Bronchus fibroblast of lung (primary cell): ENCODE measurements at places on chromosomes 16 and 17. TPM values are rescaled to one million over a fixed set of nuclear protein-coding genes. Genes with fewer than 3 reads are reported as not detected.

Gene PLA2G10
- total RNA-seq = not detected in 2 replicates

Gene AOC2
- total RNA-seq = 0.34 and 0.74 TPM in 2 replicates

Gene SLC47A2
- not detected in 2 replicates for total RNA-seq

Gene TRPV3
- under 0.01 and 0.30 TPM in 2 replicates for total RNA-seq

Gene TUBB3
- 733 and 767 TPM in 2 replicates for total RNA-seq

Gene EXOC3L1
- not detected in 2 replicates for total RNA-seq

Gene PHB1
- total RNA-seq = 194 and 197 TPM in 2 replicates

Gene OSBPL7
- 4.2 and 4.7 TPM in 2 replicates for total RNA-seq

Gene CSH2
- total RNA-seq = not detected in 2 replicates

Gene KRT17
- 0.89 and 3.7 TPM in 2 replicates for total RNA-seq

Gene TK2
- 14.9 and 17.5 TPM in 2 replicates for total RNA-seq

Gene TBC1D3E
- not detected in 2 replicates for total RNA-seq

Gene APOBR
- not detected in 2 replicates for total RNA-seq

Gene ALDOC
- total RNA-seq = 62.4 and 80.3 TPM in 2 replicates

Gene HSPB9
- not detected in 2 replicates for total RNA-seq

Gene SLC35G6
- not detected in 2 replicates for total RNA-seq

Gene C17orf78
- not detected in 2 replicates for total RNA-seq

Gene TEX19
- not detected in 2 replicates for total RNA-seq

Gene HSBP1
- total RNA-seq = 16.5 and 17.1 TPM in 2 replicates

Gene CCP110
- total RNA-seq = 5.6 and 5.9 TPM in 2 replicates

Gene LITAFD
- total RNA-seq = not detected in 2 replicates

Gene RPGRIP1L
- total RNA-seq = 7.4 and 8.9 TPM in 2 replicates

Gene PRSS53
- total RNA-seq = 2.1 and 2.5 TPM in 2 replicates

Gene DUS1L
- total RNA-seq = 58.7 and 59.5 TPM in 2 replicates

Gene TEX14
- total RNA-seq = not detected in 2 replicates

Gene KRT28
- not detected in 2 replicates for total RNA-seq

Gene CCL17
- not detected in 2 replicates for total RNA-seq

Gene NUDT16L1
- total RNA-seq = 22.9 and 23.8 TPM in 2 replicates

Gene CETP
- total RNA-seq = not detected in 2 replicates

Gene HBA1
- not detected in 2 replicates for total RNA-seq

Gene TEKT3
- not detected in 2 replicates for total RNA-seq

Gene ADGRG1
- total RNA-seq = 1.8 TPM in 2 replicates

Gene KIF18B
- 25.2 and 25.4 TPM in 2 replicates for total RNA-seq

Gene SLC25A10
- total RNA-seq = 32.7 and 38.0 TPM in 2 replicates

Gene KRT25
- total RNA-seq = not detected in 2 replicates

Gene TAT
- not detected in 2 replicates for total RNA-seq

Gene ALOX15B
- under 0.01 TPM in 1 of 2 replicates, not detected in the other for total RNA-seq

Gene EPX
- total RNA-seq = not detected in 2 replicates

Gene TP53TG3D
- not detected in 2 replicates for total RNA-seq

Gene PRM1
- total RNA-seq = not detected in 2 replicates

Gene TMEM100
- 2.7 and 3.4 TPM in 2 replicates for total RNA-seq

Gene CES3
- total RNA-seq = 0.15 and 0.17 TPM in 2 replicates

Gene ZNRF1
- total RNA-seq = 23.6 and 26.6 TPM in 2 replicates

Gene CSF3
- total RNA-seq = 1.3 and 2.7 TPM in 2 replicates

Gene KIF2B
- not detected in 2 replicates for total RNA-seq

Gene MYH1
- not detected in 2 replicates for total RNA-seq

Gene CCDC78
- total RNA-seq = 0.67 and 1.5 TPM in 2 replicates

Gene MT1E
- total RNA-seq = 213 TPM in 2 replicates

Gene RHOT2
- 56.0 and 63.4 TPM in 2 replicates for total RNA-seq

Gene DPEP3
- total RNA-seq = not detected in 2 replicates

Gene CISD3
- 15.1 and 15.6 TPM in 2 replicates for total RNA-seq

Gene SENP3
- total RNA-seq = 70.2 and 87.8 TPM in 2 replicates

Gene C16orf74
- total RNA-seq = 6.1 and 9.2 TPM in 2 replicates

Gene CPHXL2
- not detected in 2 replicates for total RNA-seq

Gene CHST4
- total RNA-seq = under 0.01 TPM in 1 of 2 replicates, not detected in the other

Gene KATNB1
- total RNA-seq = 30.3 and 33.1 TPM in 2 replicates

Gene QRICH2
- total RNA-seq = 0.59 and 0.84 TPM in 2 replicates

Gene IRX5
- not detected in 2 replicates for total RNA-seq
